ENCODE measurements at places on chromosomes 5 and 9. TPM values are rescaled to one million over a fixed set of nuclear protein-coding genes. Genes with fewer than 3 reads are reported as not detected.

DNA sequence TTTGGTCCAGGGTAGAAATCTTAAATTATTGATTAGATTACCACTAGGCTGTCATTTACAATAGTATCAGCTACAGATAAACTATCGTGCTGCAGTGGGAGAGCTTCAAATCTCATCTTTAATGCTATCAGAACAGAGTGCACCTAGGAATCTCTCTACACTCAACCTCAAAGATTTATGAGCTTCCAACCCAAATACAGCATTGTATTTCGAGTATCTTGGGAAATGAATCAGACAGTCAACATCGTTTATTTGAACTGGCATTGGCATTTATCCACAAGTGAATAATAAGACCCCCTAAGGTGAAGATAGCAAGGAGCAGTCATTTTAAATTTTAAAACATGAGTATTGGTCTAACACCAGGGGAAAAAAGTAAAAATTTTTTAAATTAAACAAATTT, 1203.2 kb downstream of the CDH12 start:
- no peak for DNase-seq

DNA sequence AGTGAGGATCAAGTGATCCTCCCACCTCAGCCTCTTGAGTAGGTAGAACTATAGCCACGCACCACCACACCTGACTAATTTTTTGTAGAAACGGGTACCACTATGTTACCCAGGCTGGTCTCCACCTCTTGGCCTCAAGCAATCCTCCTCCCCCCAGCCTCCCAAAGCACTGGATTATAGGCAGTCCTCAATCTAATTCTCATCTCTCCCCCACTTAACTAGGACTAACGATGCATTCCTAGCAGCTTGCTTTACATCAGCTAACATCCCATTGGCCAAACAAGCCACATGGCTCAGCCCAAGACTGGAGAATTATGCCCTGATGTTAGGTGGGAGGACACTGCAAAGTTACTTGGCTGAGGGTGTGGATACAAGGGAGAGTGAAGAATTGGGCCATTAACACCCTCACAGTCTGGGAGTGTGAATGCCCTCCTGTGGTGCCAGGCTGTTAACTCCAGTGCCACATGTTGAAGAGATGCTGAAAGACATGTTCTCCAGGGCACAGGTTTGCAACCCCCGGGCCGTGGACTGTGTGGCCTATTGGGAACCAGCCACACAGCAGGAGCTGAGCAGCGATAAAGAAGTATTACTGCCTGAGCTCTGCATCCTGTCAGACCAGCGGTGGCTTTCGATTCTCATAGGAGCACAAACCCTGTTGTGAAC, 5.3 kb upstream of the ZNF367 start:
- no peak for DNase-seq

- DNase-seq: no peak
Observed at GRCh38 chr5:175521313-175521833, 43.0 kb downstream of the SFXN1 start.

GRCh38 chr5:80034962-80035821, at the start of gene THBS4:
Gene THBS4 (plus strand): TSS chr5:80035348. CDS start chr5:80035538, 190 bp downstream.
- DNase-seq: no peak

GRCh38 chr9:133066181-133066983, 4.6 kb downstream of the CEL start:
- DNase-seq: no peak

- DNase-seq: no peak
Observed at GRCh38 chr9:130699047-130699446, 5.5 kb downstream of the EXOSC2 start.

DNA sequence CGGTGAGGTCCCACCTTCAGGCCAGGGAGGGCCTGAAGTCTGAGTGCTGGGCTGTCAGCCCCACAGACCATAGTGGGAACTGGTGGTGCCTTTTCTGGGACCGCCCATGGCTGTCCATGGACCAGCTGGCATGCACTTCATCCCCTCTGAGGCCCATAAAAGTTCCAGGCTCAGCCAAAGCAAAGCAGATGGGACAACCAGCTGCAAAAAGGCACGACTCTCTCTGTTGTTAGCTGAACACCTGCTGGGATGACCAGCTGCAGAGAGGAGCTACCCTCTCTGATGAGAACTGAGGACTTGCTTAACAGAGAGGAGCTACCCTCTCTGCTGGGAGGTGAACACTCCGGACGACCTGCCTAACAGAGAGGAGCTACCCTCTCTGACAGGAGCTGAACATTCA, 844.3 kb upstream of the DMAC1 start:
- no peak for DNase-seq

- no peak for DNase-seq
Observed at GRCh38 chr5:172278356-172278755, 5.2 kb downstream of the UBTD2 start.

DNA sequence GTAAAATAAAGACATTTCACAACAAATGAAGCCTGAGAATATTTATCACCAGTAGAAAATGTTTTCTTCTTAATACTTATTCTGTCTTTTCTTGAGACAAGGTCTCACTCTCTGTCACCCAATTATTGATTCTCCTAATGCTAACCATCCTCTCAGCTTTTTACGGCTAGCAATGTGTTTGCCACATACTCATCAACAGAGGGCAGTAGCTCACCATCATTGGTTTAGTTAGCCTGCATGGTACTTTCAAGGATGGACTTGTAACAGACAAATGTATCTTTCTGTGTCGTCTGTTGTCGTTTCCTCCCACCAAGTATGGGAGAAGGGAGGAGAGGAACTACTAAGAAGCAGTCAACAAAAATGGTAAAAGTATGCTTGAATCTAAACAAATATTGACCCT, 5.9 kb upstream of the ACO1 start:
- DNase-seq: peak; percentile 77

DNA sequence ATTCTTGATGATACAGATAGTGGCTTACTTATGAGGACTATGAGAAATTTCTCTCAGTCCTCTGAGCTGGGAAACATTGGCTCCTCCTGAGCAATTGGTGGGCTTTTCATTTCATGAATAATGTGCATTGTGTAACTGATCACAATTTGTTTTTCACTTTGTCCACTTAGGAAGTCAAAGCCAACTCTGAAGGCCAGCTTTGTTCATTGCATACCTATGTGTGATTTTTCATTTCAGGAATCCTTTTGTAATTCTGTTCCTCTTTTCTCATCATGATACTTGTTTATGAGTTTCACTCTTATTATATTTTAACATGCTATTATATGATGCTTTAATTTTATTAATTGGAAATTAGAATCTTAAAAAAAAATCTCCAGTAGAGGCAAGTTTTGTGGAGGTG, 483.0 kb downstream of the EBF1 start:
- no peak for DNase-seq

DNA sequence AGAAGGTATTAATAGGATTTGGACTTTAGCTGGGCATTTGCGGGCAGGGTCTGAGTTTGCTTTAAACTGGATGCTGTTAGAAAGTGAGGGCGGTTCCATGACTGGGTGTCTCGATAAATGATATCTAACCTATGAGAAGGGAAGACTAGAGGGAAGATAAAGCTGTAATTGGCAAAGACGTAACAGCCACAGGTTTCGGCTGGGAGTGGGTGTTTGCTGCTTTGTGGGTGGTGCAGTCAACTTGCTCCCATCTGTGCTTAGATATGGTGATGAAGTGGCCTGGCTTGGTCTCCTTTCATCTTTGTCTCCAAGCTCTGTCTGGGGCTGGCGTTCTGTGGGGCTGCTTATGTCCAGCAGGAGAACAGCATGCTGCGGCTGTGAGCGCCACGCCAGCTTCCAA, 23.3 kb downstream of the OR2V1 start:
- no peak for DNase-seq

DNA sequence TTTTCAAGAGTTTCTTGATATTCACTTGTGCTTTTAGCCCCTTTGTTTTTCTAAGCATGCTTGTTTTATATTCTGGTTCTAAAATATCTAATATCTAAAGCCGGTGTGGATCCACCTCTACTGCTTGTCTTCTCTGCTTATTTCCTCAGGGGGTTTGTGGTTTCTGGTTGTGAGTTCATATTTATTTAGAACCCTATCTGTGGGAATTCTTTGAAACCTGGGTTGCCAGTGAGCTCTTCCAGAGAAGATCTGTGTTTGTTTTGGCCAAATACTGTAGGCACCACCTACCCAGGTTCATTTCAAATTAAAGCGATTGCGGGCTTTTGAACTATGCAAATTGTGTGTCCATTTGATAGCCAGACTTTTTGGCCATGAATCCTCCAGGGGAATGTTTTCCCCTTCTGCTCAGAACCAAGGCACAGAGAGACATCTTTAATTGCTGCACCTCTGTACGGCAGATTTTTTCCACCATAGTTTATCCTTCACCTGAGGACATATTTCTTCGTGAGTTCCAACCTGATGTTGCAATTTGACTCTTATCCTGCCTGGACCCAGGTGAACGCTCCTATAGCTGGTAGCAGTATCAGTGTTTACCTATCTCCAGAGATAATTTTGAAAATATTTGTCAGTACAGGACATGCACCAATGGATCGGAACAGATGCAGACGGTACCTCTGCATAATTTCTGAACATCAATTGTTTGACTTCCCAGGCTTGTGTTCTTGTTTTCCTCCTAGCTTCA, 2.4 kb upstream of the ZBTB43 start:
- no peak for DNase-seq

The FRRS1L gene
- total RNA-seq: not detected

The TMEFF1 gene
- total RNA-seq: 8.0 TPM

The SLC25A2 gene
- total RNA-seq: 0.43 TPM

The F12 gene
- 0.94 TPM for total RNA-seq

The RAB3C gene
- not detected for total RNA-seq
